ENCODE measurements at places on chromosomes 7 and 10.

DNA sequence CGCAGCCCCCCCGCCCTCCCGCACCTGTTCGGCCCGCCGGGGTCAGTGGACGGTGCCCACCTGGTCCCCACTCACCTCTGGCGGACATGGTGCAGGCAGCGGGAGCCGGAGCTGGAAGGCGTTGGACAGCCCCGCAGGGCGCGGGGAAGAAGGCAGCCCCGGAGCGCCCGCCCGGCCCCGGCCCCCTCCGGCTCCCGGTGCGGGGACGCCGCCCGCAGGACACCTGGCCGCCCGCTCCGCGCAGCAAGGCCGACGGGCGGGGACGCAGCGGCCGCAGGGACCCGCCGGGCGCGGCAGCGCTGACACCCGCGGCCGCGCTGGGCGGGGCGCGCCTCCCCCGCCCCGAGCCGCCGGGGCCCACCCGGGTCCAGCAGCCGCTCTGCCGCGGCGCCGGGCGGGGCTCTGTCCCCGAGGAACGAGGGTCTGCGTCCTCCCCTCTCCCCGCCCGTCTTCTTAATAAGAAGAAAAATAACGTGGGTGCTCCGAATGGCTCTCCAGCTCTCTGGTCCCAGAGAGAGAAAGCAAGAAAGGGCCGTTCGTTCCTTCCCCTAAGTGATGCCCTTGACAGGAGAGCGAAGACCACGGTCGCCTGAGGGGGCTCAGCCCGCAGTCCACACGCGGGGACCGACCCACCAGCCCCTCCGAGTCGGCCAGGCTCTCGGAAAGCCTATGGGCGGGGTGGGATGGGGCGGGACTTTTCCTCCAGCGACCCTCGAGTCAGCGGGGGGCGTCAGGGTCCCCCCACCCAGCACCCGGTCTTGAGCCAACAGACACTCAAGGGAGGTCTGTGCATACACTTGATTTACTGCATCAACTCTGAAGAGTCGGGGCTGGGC is 53.4 kb upstream of the FHIP2A start:
- no peak for DNase-seq

DNA sequence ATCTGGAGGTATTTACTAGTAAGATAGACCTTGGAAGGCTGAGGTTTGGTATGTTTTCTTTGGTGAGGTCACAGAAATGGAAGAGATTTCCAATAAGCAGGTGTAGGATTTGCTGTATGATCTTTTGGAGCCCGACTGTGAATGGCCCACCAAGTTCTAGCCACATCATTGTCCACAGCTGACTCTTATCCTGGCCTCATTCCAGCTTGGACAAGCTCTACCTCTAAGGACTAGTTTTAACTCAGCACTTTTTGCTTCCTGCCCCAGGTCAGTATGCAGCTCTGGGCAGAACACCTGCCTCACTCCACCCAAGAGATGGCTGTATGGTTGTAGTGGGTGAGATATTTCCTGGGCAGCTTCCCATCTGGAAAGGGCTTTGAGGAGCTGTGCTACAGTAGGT is 6.1 kb upstream of the CPA4 start:
- no peak for DNase-seq

- DNase-seq, result no peak
Observed at GRCh38 chr7:88647825-88648224, 111.7 kb upstream of the ZNF804B start.

- no peak for DNase-seq
Observed at GRCh38 chr7:128392446-128393327, 17.1 kb downstream of the IMPDH1 start.

GRCh38 chr7:24368161-24368560 is 84.2 kb downstream of the NPY start:
- DNase-seq, result no peak

- DNase-seq, result no peak
Observed at GRCh38 chr7:86844608-86845007, 200.9 kb downstream of the GRM3 start.

GRCh38 chr7:50504646-50505546 is 54.7 kb upstream of the FIGNL1 start:
- DNase-seq, result no peak

DNA sequence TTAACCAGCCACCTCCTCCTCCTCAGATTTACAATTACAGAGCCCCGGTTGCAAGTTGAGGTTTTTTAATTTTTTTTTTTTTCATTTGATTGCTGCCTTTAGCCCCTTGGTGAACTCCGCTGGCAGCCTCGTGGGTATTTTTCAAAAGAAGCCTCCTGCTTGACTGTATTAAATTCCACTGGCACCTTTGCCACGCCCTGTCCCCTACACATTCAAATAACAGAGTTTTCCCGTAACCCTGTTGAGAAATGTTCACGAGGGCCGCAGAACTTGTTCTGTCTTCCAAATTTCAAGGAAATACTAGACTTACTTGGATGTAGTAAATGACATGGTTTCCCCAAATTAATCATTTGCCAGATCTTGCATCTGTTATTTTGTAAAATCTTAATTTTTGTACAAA is 167.0 kb downstream of the ARID5B start:
- no peak for DNase-seq

DNA sequence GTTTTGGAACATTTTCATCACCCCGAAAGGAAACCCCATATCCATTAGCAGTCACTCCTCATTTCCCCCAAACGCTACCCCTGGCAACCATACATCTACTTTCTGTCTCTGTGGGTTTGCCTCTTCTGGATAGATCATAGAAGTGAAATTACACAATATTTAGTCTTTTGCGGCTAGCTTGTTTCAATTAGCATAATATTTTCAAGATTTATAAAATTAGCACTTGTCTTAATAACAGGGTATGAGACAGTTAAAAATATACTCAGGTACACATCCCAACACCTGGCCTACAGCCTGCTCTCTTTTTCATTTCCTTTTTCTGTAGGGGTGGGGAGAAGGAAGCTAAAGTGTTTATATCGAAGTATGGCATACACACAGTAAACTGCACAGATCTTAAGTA is 81.4 kb upstream of the LRGUK start:
- DNase-seq, result no peak

All from hippocampal formation (tissue), 2 donors.